DMS79 treated with DMSO at 0.1 percent for 48 hours (cell line): ENCODE measurements at places on chromosomes 11 and 22.
A peak's percentile ranks its signal among the peaks of the same experiment; 100 is the strongest.

GRCh38 chr11:73194593-73194992, 23.5 kb upstream of the P2RY2 start:
- DNase-seq, result no peak

GRCh38 chr11:12845163-12845562, 164.0 kb upstream of the RASSF10 start:
- DNase-seq, result no peak

- DNase-seq, result no peak
Measured at GRCh38 chr11:95671768-95672167, 117.8 kb downstream of the FAM76B start.

DNA sequence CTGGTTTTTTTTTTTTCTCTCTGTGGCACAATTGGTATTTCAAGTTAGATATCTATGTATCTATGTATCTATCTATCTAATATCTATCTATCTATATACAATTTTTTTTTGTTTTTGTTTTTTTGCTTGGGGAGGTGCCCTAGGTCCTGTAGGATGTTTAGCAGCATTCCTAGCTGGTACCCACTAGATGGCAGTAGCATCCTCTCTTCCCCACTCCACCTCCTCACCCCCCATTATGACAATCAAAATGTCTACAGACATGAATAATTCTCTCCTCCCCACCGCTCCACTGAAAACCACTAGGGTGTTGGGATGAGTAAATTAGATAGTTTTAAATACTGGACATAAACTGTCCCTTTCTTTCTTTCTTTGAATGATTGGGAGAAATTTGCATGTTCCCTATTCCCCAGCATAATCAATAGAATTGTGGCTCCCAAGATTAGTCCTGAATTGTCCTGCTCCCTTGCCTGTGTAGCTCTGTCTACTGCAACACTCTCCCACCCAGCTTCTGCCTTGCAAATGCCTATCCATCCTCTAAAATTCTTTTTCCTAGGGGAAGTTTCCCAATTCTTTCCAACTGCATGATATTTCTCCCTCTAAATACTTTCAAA, 1152.4 kb downstream of the LRRC4C start:
- no peak for DNase-seq

- DNase-seq, result no peak
Measured at GRCh38 chr11:114036958-114037357, 22.6 kb upstream of the ZBTB16 start.

DNA sequence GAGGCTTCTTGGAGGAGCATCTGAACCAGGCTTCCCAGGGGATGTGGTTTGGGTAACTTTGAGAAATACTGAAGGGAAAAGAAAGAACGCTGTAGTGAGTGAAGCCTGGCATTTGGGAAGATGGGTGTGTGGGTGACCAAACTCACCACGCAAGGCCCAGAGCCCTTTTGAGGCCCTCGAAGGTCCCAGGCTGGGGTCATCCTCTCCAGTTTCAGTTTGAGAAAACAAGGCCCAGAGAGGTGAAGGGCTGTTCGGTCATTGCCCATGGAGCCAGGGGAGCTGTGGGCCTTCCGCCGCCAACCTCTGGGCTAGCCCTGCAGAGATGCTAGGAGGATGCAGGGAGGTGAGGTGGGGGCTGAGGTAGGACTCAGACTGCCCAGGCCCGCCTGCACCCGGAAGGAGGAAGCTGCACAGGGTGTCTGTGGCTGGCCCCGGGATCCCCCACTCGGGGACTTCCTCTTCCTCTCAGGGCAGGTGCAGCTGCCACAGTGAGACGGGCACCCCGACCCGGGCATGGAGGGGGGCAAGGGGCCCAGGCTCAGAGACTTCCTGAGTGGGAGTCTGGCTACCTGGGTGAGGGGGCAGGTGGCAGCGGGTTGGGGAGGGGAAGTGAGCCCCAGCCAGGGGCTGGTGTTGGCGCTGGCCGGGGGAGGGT, at the start of gene CCDC88B:
TSS of gene CCDC88B (plus strand) at position 451 of the 655 bp plus-strand sequence. CDS start at position 514, 63 bp downstream.
- DNase-seq, result no peak

GRCh38 chr22:30717331-30717921, 22.8 kb downstream of the OSBP2 start:
- DNase-seq, result no peak

DNA sequence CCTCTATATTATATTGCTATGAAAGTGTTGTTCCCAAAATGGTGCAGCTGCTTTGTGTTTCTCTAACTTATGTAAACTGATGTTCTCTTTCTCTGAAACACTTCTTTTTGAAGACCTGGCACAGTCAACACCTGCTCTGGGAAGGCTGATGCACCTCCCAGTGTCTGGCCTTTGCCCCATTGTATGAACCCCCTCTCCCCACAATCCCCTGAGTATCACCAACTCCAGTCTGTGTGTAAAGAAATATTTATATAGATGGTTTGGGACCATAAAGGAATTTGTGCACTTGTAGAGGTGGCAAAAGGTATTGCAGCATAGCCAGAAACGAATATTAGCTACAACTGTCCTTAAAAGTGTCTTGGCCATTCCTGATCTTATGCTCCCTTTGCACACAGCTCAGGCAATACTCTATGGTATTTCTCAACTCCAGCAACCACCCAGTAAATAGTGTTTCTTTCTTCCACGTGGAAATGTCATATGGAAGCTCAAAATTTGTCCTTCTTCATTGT, 365.2 kb upstream of the DDI1 start:
- DNase-seq, result no peak

DNA sequence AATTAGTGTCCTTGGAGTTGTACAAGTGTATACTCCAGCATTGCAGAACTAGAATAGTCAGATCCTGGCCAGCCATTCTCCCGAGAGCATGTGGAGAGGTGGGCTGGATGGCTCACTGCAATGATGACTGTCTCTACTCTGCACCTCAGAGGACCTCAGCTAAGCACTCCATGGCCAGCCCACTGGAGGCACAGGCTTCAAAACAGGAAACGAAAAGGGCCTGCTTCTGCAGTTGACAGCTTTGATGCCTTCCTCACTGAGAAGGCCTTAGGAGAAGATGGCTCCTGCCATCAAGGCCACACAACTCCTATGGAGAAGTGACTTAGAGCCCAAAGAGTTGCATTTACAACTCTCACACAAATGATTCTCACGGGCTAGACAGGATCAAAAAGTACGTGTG, 9.1 kb downstream of the POLD4 start:
- no peak for DNase-seq

GRCh38 chr11:13907678-13908077, 54.8 kb upstream of the SPON1 start:
- no peak for DNase-seq

GRCh38 chr22:26541167-26541819, 29.0 kb upstream of the TFIP11 start:
- DNase-seq, result no peak

DNA sequence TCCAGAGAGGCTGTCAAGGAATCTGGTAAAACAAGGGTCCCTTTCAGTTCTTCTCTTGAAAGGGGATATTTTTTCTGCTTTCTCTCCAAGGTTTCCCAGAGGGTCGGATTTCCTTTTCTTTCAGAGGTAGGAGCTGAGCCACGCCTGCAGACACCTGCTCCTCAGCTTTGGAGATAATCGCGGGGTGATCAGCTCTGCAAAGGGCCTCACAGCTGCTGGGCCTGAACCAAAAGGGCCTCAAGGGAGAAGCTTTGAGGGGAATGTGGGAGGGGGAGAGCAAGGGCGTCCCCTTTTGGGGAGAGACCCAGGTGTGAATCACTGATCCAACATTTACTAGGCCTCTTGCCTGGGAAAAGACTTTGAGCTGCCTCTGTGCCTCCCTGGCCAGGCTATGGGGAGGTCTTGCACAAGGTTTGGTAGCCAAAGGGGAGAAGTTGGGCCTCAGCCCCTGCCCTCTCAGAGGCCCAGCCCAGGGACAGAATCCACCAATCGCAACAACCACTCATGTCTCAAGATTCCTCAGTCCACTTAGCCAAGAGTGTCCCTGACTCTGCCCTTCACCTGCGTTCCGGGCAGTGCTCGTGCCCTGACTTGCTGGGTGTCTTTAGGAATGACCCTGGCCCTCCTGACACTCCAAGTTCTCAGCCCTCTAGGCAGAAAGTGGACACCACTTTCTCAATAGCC, 14.0 kb upstream of the TP53I11 start:
- DNase-seq, result peak; percentile 85

DNA sequence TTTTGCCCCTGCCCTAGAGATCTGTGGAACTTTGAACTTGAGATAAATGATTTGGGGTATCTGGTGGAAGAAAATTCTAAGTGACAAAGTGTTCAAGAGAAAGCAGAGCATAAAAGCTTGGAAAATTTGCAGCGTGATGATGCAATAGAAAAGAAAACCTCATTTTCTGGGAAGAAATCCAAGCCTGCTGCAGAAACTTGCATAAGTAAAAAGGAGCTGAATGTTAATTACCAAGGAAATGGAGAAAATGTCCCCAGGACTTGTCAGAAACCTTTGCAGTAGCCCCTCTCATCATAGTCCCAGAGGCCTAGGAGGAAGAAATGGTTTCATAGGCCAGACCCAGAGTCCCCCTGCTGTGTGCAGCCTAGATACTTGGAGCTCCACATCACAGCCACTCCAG, 686.9 kb downstream of the FAM181B start:
- no peak for DNase-seq

- DNase-seq, result no peak
Measured at GRCh38 chr11:126839496-126839895, 161.1 kb downstream of the KIRREL3 start.

DNA sequence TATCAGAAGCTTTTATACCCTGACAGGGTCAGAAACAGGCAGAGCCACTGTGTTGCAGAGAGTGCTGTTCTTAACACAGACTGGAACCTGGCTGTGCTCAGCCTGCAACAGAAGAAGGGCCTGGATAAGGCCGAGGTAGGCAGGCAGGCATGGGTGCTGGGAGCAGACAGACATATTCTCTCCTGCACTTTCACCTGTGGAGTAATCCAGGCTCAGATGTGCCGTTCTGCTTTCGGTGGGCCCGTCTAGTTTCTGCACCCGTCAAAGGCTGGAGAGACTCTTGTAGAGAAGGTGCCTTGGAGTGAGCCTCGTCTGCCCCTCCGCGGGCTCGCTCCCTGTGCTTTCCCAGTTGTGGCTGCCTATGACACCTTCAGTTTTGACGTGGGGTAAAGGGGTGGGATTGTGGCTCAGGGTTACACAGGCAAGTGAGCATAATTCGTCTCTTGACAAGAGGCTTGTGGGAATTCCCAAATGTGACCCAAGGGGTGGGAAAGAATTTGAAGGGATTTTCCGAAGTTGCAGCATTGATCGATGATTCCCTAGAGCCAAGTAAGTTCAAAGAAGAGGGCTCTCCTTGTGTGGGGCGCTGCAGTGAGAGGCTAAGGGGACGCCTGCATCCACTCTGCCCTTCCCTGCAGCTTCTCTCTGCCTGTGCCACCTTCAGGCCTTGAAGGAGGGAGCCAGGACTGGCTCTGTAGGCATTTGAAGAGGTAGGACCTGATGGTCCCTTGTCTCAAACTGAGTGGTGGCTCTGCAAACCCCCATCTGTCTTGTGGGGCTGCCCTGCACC, 16.2 kb upstream of the ST3GAL4 start:
- DNase-seq, result no peak

DNA sequence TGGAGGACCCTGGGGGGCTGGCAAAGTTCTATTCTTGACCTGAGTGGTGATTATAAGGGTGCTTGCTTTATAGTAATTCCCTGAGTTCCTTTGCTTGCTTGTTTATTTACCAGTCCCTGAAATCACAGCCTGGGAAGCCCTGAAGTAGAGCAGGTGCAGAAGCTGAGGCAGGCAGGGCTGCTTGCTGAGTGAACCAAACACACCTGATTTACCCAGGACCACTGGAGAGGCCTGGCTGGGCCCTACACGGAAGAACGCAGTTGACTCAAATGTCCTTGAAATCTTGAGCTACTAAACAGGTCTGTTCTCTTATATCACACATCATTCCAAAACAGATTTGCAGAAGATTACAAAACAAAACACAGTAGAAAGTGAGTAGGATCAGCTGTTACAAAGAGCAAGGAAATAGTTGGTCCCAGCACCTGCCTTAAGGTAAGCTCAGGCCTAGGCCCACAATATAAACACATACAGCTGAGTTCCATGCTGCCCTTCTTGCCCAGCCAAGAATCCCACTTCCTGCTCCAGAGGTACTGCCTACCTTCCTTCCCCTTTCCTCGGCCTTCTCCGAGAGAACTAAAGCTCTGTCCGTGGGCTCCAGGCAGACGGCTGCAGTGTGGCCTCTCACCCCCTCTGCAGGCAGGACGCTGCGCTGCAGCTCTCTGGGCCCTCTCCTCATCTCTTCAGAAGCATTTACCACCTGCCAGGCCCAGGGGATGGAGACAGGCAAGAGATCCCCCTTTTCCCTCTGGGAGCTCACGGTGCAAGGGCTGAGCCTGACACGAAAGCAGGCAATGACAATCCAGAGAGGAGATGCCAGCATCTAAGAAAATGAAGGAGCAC, 46.1 kb upstream of the SCUBE2 start:
- DNase-seq, result peak; percentile 93

DNA sequence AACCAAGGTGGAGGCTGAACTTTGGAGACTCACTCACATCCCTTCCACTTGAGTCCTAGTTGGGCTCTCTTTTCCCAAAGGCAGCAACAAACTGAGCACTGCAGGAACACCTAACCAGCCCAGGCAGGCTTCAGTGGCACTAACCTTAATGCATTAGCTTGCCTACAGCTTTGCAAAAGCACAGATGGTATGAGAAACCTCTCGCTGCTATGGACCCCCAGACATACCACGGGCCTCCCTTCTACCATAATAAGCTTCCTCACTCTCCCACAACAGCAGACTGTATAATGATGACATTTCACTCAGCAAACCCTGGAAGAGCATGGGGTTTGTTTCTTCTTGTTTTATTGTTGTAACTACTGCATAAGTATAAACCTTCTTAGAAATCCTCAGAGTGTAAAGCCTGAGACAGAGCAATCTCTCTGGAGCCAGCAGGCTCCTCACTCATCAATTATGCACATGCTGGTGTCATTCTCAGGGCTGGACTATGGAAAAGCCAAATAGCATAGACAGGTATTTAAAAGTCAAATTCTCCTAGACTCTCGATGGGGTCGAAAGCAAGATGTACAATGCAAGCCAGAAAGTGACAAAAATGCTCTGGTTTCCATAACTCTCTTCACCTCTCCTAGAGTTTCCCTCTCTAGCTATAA, 167.6 kb downstream of the NXPE2 start:
- DNase-seq, result no peak

DNA sequence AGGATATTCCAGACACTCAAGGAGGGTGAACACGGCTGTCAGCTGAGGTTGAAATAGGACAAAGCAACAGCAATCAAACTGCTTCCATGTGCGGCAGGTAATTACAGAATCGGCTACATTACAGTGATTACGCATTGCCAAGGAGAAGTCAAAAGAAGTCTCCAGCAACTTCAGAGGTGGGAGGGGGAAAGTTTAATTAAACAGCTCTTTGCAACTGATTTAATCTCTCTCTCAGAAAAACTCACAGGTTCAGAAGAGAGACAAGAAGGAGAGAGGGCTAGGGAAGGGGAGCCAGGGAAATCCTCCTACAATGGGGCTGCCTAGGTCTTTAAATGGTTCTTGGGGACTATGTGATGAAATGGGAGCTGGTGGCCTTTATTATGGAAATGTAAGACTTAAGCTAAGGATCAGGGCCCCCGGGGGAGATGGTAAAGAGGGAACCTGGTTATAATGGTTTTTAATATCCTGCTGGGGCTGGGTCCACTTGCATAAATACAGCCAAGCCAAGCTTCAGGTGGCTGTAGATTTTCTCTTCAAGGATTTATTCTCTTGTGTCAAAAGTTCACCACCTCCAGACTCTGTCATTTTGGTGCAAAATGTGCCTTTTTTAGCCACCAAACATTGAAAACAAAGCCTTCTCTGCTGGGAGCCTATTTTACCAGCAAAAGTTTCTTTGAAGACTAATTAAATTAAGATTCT, 354.7 kb upstream of the NARS2 start:
- DNase-seq, result no peak

- no peak for DNase-seq
Measured at GRCh38 chr22:37256075-37256726, 12.1 kb upstream of the RAC2 start.
